Stimulated activated CD4-positive, alpha-beta T cell treated with anti-CD3 and anti-CD28 coated beads, Interleukin-15, amount 100 ng/mL, for 1 hour (primary cell): ENCODE measurements at places on chromosomes 6 and 20.

DNA sequence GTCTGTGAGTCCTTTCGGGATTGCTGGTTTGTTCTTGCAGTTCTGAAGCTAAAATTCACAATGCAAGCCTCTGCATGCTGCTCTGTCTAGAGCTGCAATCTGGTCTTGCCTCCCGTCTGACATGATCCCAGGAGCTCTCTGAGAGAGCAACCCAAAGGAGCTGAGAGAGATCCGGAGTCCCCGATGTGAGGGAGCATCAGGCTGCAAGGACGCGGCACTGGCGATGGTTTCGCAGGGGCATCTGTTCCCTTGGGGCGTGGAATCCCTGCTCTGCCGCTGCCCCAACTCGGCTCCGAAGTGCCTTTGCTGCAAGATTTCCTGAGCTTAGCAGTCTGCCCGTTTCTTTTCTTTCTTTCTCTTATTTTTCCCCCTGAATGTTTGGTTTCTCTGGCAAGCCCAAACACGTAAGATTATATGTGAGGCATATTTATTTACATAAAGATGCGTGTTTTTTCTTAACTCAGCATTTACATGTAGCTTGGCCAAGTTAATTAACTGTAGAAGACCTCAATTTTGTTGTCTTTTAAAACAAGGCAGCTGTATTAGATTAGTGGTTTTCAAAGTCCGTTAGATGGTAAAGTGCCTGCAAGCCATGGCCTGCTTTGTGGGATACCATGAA, 873.0 kb downstream of the KIF16B start:
- no peak for DNase-seq

GRCh38 chr6:16450821-16451220, 212.4 kb downstream of the GMPR start:
- DNase-seq, result no peak

- no peak for DNase-seq
Measured at GRCh38 chr6:113642714-113643406, 214.3 kb upstream of the MARCKS start.

GRCh38 chr6:71404145-71404966, 115.7 kb downstream of the OGFRL1 start:
- no peak for DNase-seq
